Activated gamma-delta T cell (primary cell): ENCODE measurements at places on chromosomes 13 and 19.

GRCh38 chr19:3556978-3557460 lies 367 bp downstream of the MFSD12 start:
- peak; percentile 63 for DNase-seq

- no peak for DNase-seq
Measured at GRCh38 chr13:21402586-21403307, 56.4 kb downstream of the ZDHHC20 start.

DNA sequence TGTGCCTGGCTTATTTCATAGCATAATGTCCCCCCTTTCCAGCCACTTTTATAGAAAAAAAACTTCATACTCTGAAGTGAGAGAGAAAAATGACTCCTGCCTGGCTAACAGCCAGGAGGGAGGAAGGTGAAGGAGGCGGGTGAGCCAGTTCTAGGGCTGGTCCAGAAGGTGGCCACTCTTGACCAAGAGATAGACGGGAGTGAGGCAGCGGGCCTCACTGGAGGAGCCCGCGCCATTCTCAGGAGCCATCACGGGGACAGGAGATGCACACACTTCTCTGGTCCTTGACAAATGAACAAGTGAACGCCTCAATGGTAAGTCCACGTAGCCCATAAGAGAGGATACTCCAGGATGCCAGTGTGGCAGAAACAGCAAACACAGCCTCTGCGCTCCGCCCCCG lies 231.4 kb downstream of the UQCRFS1 start:
- no peak for DNase-seq

GRCh38 chr13:81106348-81106747 lies 765.4 kb upstream of the SPRY2 start:
- no peak for DNase-seq

DNA sequence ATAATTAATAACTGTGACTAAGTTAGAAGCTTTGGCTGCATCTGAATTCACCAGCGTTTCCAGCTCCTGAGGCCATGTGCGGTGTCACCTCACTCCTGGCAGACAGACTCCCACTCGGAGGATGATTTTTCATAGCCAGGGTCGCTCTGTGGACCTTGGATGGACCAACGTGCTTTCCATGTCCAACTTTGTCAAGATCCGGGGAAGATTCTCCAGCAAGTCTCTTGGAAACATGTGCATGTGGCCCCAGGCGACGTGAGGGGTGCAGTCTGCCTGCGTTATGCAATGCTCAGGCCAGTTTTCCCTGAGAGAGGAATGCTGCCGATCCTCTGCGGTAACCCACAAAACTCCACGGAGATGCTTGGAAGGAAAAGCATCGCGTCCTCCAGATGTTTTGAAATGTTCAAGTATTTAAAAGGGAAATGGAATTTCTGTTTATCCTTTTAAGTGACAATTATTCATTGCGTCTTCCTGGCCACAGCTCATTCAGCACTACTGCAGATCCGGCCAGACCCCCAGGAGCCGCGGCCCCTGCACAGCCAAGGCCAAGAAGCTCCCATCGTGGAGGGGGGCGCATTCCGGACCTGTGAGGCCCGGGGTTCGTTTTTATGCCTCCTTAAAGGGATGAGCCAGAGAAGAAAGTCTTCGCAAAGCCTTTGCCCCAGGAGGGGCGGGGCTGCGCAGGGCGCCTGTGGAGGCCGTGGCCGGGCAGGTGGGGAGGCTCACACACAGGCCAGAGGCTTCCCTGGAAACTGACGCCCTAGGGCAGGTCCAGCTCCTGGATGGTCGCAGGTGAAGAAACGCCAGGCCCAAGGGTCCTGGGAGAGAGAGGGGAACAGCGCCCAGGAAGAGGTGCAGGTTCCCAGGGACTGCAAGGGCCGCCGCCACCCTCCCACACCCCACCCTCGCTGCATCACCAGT lies 46.0 kb downstream of the C13orf46 start:
- no peak for DNase-seq

DNA sequence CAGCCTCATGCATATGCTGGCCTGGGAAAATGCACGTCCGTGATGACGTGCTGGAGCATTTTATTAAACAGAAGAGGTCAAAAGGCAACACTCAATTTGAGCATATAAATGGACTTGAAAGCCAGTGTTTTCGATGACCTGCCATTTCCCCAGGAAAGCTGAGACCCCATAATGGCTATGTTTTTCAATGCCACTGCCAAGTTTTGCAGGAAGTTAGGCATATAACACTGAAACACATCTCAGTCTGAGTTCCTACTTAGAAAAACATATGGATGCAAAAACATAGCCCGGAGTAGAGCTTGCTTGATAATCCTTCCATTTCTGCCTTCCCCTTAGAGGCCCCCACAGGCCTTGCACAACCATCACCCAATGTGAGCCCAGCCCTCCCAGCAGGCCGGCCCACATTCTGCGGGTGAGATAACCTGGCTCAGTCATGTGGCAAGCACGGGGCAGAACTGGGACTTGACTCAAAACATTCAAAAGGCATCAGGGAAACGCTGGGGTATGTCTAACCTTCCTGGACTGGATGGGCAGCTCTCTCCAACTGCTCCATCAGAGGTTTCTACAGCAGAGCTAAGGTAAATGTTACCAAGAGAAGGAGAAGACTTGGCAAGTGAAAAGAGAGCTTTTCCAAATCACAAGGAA lies 24.9 kb downstream of the EPS15L1 start:
- peak; percentile 43 for DNase-seq

DNA sequence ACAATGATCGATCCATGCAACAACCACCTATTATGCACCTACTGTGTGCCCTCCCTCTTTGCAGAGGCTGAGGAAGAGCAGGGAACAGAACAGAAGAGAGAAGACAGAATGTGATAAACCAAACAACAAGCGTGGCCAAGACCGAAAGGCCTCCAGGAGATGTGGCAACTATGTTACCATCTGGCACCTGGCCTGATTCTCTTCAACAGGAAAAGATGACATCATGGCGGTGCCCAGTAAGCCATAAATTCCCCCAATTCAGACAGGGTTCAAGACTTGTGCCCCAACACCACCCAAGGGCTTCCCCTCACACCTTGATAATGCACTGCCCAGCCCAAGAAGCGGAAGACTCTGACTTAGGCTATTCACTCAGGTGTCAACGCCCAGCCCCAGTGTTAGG lies 44.3 kb downstream of the SLC7A1 start:
- DNase-seq, result no peak
